ENCODE measurements at places on chromosomes 7 and 10.

GRCh38 chr7:127644484-127644883 is 7.5 kb upstream of the SND1 start:
- DNase-seq, result no peak

- DNase-seq, result no peak
These were observed 233.8 kb upstream of the NEBL start for GRCh38 chr10:21130683-21131442.

DNA sequence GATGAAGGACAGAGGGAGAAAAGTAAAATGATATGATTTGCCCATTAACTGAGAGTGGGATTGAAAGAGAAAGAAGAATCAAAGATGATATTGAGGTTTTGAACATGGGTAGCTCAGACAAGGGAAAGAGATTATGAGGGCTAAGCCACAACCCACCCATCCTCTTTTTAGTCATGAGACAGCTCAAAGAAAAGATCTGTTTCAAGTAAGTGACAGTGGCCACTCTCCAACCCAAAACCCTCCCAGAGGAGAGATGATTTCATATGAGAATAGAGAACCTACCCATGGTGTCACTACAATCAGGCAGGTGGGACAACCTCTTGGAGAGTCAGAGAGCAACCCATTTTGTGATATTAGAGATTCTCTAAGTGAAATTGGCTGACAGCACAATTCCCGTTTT is 32.2 kb downstream of the PLXNA4 start:
- DNase-seq, result no peak

DNA sequence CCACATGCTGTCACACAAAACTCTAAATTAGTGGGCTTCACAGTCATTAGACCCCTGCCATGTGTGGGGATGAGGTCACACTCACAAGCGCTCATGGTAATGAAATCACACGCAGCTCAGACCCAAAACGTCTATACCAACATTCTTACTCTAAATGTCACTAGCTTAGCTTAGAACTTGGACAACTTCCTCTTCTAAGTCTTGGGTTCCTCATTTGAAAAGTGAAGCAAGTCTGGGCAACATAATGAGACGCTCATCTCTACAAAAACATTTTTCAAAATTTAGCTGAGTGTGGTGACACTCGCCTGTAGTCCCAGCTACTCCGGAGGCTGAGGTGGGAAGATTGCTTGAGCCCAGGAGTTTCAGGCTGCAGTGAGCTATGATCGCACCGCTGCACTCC is 92.7 kb upstream of the MACROH2A2 start:
- DNase-seq, result no peak

GRCh38 chr10:120943542-120943941 is 92.4 kb downstream of the WDR11 start:
- DNase-seq, result no peak

- DNase-seq, result no peak
These were observed 14.8 kb downstream of the NPS start for GRCh38 chr10:127563718-127564553.

GRCh38 chr10:130714742-130715467 is 578.7 kb downstream of the GLRX3 start:
- DNase-seq, result no peak

DNA sequence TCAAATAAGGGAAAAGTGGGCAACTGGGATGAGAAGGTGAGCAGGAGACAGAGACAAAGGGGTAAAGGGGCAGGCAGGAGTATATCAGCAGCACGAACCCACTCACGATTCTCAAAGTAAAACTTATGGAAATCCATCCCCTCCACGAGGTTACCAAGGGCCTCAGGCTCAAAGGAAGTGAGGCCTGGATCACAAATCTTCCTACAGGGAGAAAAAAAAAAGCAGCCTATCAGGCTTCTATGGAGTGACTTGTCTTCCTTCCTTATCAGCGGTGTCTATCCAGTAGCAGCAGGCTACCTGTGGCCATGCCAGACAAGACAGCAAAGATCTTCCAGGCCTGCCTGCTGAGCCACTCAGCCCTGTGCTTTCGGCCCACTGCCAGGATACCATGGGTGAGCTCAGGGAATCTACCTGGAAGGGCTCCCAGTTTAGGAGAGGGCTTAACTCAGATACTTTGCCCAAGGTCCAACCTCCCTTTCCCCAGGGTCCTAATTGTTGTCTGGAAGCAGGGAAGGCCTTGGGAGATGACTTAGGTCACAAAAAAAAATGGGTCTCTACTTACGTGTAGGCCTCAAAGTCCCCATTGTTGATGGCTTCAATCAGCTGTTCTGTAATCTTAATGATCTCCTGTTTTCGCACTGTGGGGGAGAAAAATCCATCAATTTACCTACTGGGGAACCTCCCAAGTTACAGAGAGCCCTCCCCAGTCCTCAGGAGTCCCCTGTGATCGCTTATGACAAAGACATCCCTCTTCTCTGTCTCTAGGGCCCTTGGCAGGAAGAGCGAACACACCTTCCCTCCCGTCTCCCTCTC is 5.7 kb upstream of the NDST2 start:
- DNase-seq, result no peak

GRCh38 chr10:8102708-8103401 is 48.4 kb downstream of the GATA3 start:
- DNase-seq, result no peak

DNA sequence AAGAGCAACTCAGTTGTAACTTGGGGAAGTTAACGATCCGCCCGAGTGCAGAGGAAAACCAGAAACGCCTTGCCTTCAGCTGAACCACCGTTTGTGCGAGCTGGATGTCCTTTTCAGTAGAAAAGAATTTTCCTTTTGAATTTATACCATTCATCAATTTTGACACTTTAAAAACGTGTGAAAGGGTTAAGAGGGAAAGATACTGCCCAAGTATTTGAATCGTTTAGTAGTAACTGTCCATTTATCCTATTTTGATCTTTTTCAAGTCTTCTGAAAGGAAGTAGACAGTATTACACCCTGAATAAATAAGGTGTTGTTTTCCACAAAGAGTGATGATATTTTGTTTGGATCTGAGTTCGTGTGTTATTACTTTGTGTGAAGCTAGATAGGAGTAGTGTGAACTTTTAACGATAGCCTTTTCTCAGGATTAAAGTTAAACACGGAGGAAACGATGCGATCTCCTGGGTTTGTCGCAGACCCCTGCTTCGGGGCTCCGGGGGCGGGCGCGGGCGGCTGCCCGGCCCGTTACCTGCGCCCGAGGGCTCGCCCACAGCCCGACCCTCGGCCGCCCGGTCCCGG is 830 bp upstream of the BMI1 start:
- DNase-seq, result no peak

- no peak for DNase-seq
These were observed 15.3 kb downstream of the UCMA start for GRCh38 chr10:13218878-13219277.

- no peak for DNase-seq
These were observed 299.6 kb downstream of the INHBA start for GRCh38 chr7:41403291-41403690.

- no peak for DNase-seq
These were observed 24.1 kb upstream of the SFRP5 start for GRCh38 chr10:97795886-97796285.

DNA sequence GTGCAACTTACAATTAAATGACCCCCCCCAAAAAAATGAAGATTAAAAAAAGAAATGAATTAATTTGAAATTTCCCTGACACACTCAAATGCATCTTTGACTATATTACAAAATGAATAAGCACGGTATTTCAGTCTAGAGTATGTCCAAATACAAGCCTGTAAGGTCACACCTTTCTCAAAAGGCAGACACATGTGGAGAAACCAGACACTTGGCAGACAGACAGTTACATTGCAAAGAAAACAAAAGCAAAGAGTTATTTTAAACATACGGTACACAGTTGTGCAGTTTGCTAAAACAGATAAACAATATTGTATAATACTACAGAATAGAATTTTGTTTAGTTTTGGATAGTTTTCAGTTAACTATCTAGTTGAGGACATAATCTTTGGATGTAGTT is 153.0 kb downstream of the ATE1 start:
- DNase-seq, result no peak

- DNase-seq, result no peak
These were observed 39.5 kb downstream of the CNNM1 start for GRCh38 chr10:99368646-99369045.

- no peak for DNase-seq
These were observed 1.2 kb upstream of the ARPC1B start for GRCh38 chr7:99373091-99374066.

- DNase-seq, result no peak
These were observed 5.7 kb upstream of the RBM28 start for GRCh38 chr7:128349466-128349825.

DNA sequence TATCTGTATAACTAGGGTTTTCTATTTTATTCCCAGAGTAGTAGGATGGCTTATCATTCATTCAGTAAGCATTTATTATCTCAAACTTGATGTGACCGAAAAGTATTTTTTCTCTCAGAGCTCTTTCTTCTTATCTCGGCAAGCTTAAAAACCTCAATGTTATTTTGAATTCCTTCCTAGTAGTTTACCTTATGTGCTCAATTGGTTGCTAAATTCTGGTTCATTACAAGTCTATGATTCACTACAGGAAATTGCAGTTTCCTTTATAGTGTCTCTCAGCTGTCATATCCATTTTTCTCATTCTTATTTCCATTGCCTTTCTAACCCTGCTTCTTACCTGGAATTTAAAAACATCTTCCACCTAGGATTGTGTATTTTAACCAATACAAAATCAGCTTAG is 12.6 kb upstream of the ICA1 start:
- DNase-seq, result no peak

- DNase-seq, result no peak
These were observed 71.9 kb downstream of the FAM13C start for GRCh38 chr10:59290448-59290847.

DNA sequence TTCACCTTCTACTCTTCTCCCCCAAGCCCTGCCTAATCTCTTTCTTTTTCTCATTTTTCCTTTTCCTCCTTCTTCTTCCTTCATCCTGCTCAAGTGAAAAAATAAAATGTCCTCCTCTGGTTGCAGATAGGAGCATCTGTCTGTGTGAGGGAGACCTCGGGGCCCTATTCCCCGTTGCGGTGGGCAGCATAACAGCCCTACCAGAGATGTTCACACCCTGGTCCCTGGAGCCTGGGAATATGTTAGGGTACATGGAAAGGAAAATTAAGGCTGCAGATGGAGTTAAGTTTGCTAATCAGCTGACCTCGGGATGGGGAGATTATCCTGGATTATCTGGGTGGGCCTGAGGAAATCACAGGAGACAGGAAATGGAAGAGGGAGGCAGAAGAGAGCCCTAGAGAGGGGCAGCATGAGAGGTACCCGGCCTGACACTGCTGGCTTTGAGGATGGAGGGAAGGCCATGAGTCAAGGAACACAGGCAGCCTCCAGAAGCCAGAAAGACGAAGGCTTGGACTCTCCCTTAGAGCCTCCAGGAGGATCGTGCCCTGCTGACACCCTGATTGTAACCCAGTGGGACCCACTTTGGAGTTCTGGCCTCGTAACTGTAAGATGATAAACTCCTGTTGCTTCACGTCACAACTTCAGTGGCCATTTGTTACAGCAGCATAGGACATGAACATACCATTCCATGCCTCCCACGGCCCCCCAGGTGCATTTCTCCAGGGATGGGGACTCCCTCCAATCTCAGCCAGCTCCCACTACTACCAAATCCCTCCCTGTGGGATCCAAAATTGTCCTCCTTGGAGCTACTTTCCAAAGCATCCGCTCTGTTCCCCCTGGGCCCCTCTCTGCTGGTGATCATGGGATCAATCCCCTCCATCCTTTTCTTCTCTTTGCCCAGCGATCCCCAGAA is 39.0 kb upstream of the ZMIZ1 start:
- DNase-seq, result no peak

GRCh38 chr7:116780521-116780920 is 81.9 kb upstream of the CAPZA2 start:
- DNase-seq, result no peak

DNA sequence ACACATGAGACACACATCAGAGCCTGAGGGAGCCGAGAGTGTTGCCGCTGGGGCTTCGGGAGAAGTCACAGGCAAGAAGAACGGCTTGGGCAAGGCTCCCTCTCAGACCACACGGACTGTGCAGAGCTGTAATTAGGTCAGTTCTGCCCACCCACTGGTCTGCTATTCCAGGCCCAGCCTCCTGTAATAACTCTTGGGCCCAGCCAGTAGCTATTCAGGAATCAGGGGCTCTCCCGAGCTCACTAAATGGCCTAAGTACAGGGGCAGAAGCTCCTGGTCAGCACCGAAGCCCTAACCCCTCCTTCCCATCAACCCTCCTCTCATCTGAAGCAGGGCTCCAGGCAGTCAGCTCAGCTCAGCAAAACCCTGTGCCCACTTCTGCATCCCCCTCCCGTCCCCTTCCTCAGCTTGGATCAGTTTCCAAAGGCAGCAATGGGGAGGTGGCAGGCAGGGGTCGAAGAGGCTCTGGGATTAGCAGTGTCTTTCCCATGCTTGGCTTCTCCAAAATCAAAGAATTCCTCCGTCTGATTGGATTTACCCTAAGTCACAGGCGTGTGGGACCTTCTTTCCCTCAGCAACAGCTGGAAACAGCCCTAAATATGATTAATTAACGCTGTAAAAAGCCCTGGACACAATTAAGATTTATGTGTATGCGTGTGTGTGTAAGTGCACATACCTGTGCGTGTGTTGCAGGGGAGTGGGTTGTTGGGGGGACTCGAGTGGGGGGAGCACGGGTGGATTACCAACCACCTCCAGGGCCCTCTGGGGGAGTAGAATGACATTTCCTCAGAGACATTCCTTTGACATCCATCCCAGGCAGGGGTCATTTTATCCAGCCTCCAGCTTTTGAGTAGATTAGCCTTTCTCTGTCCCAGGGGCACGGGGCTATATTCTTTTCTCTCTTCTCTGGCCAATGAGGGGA is 48.4 kb upstream of the BTRC start:
- DNase-seq, result no peak

GRCh38 chr10:36188080-36188453 is 546.0 kb upstream of the FZD8 start:
- DNase-seq, result no peak

GRCh38 chr10:97075961-97076525 is 109.7 kb downstream of the SLIT1 start:
- DNase-seq, result no peak

- DNase-seq, result no peak
These were observed 85.0 kb upstream of the FGL2 start for GRCh38 chr7:77284616-77285015.

DNA sequence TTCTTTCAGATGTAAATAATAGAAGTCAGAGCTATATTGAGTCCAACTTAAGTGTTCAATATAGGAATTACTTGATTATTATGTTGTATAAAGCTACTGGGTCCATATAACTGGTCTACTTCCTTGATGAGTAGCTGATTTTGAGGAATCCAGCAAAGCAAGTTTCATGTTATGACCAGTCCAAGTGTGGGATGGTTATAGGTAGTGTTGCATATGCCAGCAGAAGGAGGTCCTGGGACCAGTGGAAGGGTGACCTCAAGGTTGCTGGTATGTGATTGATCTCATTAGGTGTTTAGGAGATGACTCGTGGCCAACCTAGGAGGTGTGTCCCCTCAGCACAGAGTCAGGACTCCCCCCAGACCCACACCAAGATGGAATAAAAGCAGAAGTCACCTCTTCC is 551.5 kb downstream of the KCNMA1 start:
- no peak for DNase-seq

DNA sequence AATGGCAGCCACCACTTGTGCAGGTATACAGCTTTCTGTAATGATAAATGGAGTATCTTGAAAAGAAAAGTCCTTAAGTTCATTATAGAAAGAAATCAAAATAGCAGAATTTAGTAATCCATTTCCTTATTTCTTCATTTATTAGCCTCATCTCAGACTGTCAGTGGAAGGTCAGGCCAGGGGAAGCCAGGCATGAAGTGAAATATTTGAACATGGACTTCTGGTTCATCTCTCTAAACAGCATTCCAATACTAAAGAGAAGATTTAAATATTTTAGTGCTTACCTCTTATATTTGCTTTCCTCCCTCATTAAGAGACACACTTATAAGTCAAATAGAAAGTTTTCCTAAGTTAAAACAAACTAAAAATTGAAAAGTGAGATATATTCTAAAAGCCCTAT is 26.8 kb downstream of the TRDMT1 start:
- no peak for DNase-seq

GRCh38 chr7:20107582-20107981 is 109.6 kb downstream of the MACC1 start:
- DNase-seq, result no peak
